ENCODE measurements at places on chromosomes 5 and 9. TPM values are rescaled to one million over a fixed set of nuclear protein-coding genes. Genes with fewer than 3 reads are reported as not detected.
A peak's percentile ranks its signal among the peaks of the same experiment; 100 is the strongest.

DNA sequence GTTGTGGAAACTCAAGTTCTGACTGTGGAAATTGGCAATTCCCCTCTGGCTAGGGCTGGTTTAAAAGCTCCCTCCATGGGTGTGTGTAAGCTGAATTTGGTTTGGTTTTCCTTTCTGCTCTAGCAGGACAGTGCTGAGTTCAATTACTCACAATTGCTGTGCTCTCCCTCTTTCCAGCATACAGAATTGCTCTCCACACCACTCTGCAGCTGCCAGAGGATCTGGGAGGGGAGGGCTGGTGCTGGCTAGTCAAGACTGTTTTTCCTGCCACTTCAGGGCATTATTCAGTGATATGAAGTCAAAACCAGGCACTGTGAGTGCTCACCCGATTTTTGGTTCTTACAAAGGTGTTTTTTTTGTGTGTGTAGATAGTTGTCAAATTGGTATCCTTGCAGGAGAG, 336.9 kb upstream of the SLC24A2 start:
- DNase-seq, result no peak

DNA sequence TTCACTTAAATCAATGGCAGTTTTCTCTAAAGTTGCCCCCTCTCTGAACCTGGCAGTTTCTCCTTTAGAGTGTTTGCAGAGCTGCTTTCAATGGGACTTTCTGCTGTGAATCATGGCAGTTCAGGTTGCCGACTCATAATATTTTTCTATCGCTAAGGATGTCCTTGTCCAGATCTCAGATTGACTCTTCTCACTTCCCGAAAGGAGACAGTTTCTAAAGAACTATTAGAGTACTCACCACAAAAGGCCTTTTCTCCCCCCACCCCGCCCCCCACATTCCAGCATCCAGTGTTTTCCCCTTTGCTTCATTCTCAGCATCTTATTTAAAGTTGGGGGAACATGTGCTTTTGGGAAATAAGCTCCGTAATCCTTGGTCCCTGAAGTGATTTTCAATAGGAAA, 443.5 kb upstream of the KLF4 start:
- DNase-seq, result peak; percentile 49

PROB1 gene
- total RNA-seq, result 2.2 TPM

IRF1 gene
- 21.1 TPM for total RNA-seq

GRCh38 chr5:52709167-52709925, 78.4 kb upstream of the ITGA1 start:
- DNase-seq, result peak; percentile 50

DDX4 gene
- total RNA-seq, result not detected

GRCh38 chr9:91403665-91404543, 19.7 kb downstream of the NFIL3 start:
- DNase-seq, result no peak

- DNase-seq, result peak; percentile 95
Observed at GRCh38 chr9:22008717-22009505, at the start of gene CDKN2B. TSS of gene CDKN2B (minus strand) at chr9:22009305. CDS start at chr9:22008953, 352 bp downstream.

- peak; percentile 78 for DNase-seq
Observed at GRCh38 chr9:136901516-136902258, 15.4 kb downstream of the TRAF2 start.

TRIM7 gene
- total RNA-seq, result 28.1 TPM

DNA sequence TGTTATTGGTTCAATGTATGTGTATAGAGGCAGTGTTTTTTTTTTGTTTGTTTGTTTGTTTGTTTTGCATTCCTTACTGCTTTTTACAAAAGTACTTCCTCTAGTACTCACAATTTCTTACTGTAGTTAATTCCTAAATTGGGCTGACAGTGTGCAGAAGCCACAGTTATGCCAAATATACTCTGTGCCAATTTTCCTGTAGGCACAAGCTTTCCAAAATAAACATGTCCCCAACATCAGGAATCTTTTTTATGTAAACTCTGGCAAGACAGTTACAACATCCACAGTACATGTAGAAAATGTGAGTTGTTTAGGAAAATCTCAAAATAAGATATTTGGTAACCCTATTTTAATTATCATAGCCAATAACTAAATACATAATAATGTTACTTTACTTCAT, 161.6 kb upstream of the TSLP start:
- DNase-seq, result peak; percentile 60

GRCh38 chr9:6757456-6758247, at the start of gene KDM4C:
TSS of gene KDM4C (plus strand) at chr9:6757973. CDS start at chr9:6792989, 35,016 bp downstream.
- DNase-seq, result peak; percentile 91

- no peak for DNase-seq
Observed at GRCh38 chr5:75053054-75053303, 621 bp upstream of the GCNT4 start.

DNA sequence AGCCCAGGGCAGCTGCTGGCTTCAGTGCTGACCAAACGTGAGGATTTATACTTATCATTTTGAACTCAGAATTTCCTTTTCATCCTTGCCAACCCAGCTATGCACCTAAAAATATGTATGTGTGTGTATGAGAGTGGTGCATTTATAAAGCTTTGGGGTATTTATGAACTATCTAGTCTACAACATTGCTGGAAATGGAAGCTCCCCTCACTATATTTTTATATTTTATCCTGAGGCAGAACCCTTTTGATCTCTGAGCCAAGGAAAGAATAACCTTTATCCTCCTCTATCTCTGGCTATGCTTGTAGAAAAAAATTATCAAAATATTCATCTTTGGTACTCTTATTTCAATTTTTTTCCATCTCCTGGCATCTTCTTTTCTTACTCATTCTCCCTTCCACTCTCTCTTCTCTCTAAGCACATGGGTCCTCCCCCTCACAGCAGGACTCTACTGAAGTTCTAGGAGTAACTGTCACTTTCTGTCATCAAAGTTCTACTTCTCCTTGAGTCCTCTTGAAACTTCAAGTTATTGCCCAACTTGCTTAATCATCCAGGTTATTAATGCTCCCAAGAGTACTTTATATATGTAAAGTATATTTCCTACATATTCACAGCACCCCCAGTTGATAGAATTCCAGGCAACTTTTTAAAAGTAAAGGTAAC, 190.9 kb downstream of the HINT1 start:
- DNase-seq, result no peak

INSYN2B gene
- total RNA-seq, result 1.5 TPM

PITX1 gene
- total RNA-seq, result 40.8 TPM

GRCh38 chr5:108436696-108437095, 54.8 kb upstream of the FBXL17 start:
- DNase-seq, result no peak

GRCh38 chr5:15951550-15951949, 228.0 kb downstream of the MARCHF11 start:
- no peak for DNase-seq

DNA sequence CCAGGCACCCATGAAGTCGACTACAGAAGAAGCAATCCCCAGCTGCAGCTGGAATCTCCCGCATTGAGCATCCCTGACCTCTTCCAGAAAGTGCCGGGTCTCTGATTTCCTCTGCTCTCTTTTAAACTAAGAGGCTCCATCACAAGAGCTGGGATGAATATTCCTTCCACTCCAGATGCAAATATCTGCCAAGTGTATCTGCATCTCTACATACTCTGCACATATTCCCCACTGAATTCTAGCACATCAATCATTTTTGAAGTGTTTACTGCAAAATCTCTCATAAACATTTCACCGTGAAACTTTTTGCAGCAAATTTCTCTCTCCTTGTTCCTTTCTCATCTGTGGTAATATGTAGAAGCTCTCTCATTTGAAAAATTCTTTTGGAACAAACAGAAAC, 161.5 kb downstream of the GABRB2 start:
- DNase-seq, result no peak

DNA sequence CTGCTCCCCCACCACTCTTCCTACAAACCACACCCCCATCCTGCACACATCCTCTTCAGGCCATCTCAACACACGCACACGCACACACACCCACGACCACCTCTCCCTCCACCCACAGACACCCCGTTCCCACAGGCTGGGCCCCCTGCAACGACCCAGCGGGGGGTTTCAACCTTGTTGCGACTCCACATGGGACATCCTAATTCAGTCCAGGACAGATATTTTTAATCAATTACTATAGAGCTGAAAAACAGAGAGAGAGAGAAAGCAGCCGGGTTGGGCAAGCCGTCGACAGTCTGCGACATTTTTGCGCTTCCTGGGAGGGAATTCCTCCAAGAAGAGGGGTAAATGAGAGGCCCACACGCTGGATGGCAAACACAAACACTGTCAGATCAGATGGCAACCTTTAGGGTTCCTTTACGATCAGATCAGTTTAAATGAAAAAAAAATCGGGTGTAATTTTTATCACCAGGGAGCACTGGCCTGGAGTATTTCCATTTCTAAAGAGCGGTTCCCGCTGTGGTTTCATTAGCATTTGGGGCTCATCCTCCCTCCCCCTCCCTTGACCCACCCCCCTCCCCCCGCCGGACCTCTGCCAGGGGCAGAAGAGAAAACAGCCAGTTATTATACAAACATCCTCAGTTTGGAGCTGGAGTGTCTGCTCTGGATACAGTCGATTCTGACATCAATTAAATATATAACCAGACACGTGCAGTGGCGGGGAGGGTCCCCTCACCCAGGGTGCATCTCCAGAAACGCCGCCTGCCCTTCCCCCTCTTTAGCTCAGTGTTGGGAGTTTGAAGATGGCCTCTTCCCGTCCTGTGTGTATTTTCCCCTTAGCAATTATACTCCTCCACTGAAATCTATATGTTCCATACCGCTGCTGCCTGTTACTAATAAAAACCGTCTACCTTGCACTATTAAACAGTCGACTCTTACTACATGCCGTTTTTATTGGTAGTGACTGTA, 2.3 kb upstream of the IRX2 start:
- no peak for DNase-seq

GRCh38 chr5:31133488-31133887, 60.0 kb upstream of the CDH6 start:
- DNase-seq, result peak; percentile 57

DNA sequence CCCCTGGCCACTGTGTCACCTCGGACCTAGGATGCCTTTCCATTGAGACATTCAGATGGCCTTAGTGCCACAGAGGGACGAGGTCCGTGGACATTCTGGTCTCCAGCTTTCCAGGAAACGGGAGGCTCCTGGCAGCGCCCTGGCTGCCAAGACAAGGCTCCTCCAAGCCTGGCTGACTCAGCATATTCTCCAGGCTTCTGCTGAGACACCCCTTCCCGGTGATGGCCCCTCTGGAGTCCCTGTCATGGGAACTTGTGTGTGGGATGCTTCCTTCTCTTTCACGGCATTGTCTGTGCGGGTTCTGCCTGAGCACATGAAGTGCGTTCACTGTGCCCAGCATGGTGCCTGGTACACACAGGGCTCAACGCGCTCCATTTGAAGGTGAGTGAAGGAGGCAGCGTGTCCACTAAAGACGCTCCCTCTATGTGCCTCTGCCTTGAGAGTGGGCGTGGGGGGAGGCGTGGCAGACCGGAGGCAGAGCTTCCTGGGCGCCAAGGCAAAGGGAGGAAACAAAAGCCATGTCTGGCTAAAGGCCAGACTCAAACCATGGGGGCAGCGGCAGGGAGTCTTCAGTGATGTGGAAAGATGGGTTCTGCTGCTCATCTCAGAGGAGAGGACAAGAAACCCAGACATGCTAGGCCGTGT, 46.4 kb upstream of the PRRC2B start:
- DNase-seq, result no peak

DMGDH gene
- not detected for total RNA-seq

- DNase-seq, result no peak
Observed at GRCh38 chr5:104186100-104186499, 623.5 kb upstream of the NUDT12 start.

DNA sequence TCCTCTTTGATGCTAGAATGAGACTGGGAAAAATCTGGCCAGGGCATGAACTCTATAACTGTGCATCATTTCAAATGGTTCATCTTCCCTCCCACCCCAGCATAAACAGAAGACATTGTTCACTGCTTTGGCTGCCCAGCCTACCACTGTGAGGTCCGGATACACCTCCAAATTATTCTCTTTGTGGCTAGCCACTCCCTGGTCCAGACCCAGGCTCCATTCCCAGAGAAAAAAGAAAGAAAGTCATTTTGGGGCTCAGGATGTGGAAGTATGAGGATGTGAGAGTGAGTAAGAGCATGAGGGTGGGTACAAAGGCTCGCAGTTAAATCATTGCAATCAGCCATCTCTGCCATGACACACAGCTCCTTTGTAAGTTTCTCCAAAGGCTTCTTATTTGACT, 559.2 kb downstream of the PSAT1 start:
- peak; percentile 16 for DNase-seq

DNA sequence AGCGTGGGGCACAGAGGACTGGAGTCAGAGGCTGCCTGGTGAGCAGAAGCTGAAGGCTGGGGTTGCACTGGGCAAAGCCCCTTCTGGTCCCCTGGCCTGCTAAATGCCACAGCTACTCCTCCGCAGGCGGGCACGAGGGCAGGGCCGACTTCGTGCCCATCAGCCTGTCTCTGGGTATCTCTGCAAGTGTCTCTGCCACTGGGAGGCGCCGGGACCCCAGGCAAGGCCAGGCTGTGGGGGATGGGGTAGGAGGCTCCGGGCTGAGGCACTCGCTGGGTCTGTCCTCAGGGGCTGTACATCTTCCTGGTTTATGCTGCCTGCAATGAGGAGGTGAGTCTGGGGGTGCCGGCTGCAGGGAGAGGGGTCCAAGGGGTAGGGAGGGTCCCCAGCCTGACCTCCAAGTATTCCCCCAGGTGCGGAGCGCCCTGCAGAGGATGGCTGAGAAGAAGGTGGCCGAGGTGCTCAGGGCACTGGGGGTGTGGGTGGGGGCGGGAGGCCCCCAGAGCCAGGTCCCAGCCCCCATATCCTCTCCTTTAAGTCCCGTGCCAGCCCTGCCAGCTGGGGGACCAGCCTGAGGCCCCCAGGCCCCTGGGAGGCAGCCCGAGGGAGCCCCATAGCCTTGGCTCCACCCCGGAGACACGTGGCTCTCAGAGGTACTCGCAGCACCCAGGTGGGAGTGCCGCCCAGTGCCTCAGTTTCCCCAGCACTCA, 25.1 kb downstream of the ADGRD2 start:
- no peak for DNase-seq

DNA sequence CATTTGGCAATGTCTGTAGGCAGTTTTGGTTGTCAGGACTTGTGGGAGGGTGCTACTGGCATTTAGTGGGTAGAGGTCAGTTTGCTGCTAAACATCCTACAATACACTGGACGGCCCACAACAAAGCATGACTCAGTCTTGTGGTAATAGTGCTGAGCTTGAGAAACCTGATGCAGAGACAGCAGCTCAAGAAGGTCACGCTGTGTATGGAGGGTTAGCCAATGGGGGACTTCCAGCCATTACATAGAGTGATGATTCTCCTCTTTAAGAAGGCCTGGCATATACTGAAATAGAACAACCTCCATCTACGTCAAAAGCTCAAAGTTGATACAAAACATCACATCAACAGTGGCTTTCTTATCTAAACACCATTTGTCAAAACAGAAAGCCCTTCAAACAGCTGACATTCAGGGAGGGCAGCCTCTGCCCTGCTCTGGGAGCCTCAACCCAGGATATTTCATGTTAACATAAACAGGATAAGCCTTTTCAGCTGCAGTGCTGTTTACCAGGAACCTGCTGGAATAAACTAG, 143.0 kb downstream of the GPBP1 start:
- peak; percentile 62 for DNase-seq

SLC6A19 gene
- total RNA-seq, result not detected

DNA sequence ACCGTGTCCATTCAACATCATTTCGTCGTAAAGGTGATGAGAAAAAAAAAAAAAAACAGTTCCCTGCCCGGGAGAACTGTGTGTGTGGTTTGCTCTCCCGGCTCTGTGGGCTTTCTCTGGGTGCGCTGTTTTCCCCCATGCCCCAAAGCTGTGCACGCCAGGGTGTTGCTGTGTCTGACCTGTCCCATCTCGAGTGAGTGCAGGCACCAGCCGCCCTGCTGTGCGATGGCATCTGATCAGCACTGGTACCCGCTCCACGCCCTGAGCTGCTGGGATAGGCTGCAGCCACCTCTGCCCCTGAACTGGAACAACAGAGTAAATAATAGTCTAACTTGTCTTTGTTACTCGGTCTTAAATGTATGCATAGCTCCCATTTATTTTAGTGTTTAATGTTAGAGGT, 33.3 kb downstream of the CEP72 start:
- DNase-seq, result no peak

- no peak for DNase-seq
Observed at GRCh38 chr5:90353254-90353653, 56.3 kb downstream of the CETN3 start.

Data from PC-3 (cell line).